Mesenteric fat pad (tissue), 1 donor: ENCODE measurements at places on chromosomes 12 and 14. TPM values are rescaled to one million over a fixed set of nuclear protein-coding genes. Genes with fewer than 3 reads are reported as not detected.

GRCh38 chr14:63875311-63875710 lies 22.5 kb downstream of the SYNE2 start:
- DNase-seq: no peak

Gene ACADS
- total RNA-seq: 66.9 TPM

GRCh38 chr12:48854488-48854887 lies 2.5 kb upstream of the DDX23 start:
- DNase-seq: no peak

- DNase-seq: no peak
Measured at GRCh38 chr12:127822809-127823411, 444.1 kb upstream of the TMEM132C start.

- no peak for DNase-seq
Measured at GRCh38 chr12:164207-164606, 49.8 kb downstream of the SLC6A12 start.

Gene RASSF8
- total RNA-seq: 47.0 TPM

Gene RIMBP2
- total RNA-seq: 1.1 TPM

Gene SRRM4
- not detected for total RNA-seq

Gene TAS2R42
- not detected for total RNA-seq

DNA sequence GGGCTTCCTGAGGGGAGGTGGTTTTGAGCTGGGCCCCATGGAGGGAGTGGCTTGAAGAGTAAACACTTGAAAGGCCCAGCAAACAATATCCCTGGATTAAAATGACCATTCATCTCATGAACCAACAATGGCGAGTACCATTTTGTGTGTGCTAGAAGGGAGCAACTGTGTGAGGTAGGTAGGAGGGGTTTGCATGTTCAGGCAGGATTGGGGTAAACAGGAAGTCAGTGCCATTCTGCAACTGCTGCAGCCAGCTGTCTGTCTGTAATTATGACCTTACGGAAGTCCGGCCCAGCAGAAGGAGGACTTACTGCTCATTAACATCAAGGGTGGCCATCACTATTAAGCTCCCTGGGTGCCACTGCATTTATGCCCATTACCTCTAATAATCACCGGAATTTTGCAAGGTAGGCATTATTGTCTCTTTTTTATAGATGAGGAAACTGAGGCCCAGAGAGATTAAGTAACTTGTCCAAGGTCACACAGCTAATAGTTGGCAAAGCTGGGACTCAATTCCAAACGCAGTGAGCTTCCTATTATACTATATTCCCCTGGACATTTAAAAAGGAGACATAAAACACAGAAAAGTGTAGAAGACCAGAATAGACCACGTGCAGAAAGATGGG lies 16.6 kb upstream of the IFI27L2 start:
- no peak for DNase-seq

DNA sequence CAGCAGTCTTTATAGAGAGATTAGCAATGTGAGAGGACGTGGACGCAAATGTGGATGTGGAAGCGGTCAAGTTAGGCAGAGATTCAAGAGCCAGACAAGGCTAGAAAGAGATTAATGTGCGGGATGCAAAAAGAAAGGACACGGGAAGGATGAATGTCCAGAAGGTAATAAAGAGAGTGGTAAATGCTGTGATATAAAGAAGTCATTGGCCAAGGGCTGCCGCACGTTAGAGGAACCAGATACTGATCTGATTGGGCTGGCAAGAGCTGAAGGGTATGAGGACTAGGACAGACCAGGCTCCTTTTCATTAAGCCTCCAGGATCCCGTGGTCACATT lies 59.5 kb downstream of the DHRS2 start:
- DNase-seq: no peak
